NCI-H2171 treated with DMSO at 0.1 percent for 48 hours (cell line): ENCODE measurements at places on chromosomes 2 and 18.
A peak's percentile ranks its signal among the peaks of the same experiment; 100 is the strongest.

DNA sequence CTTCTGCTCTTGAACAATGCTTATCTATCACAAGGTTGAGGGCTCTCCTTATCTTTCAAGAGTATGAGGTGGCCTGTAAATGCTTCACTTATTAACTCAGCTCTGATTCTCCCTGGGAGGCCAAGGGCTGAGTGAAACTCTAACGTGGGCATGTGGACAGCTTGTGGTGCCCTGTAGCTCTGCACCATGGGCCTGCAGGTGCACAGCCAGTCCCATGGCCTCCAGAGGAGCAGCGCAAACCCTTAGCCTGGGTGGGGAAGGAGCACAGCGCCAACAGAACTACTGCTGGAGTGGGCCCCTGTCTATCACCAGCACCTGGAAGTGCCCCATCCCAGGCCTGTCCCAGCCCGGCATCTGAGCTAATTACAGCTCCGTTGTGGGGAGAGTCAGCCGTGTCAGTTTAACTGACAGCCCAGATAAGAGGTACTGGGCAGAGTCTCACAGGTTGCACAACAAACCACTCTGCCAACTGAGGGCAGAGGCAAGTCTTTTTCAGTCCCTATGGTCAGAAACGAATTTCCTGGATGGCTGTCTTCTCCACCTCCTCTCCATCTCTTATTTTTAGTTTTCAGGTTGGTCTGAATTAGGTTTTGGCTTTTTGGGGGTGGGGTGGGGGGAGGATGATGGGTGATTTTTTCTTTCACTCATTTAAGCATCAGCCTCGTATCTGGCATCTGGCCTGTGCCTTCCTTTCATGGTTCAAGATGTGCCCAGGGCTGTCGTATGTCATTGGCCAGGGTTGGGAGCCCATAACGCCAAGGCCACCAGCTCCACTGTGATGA is 219.5 kb downstream of the BCL2 start:
- no peak for DNase-seq

- no peak for DNase-seq
These were observed 299.1 kb downstream of the SETBP1 start for GRCh38 chr18:44979748-44980147.

- no peak for DNase-seq
These were observed 419.9 kb downstream of the PIK3C3 start for GRCh38 chr18:42374961-42375360.

DNA sequence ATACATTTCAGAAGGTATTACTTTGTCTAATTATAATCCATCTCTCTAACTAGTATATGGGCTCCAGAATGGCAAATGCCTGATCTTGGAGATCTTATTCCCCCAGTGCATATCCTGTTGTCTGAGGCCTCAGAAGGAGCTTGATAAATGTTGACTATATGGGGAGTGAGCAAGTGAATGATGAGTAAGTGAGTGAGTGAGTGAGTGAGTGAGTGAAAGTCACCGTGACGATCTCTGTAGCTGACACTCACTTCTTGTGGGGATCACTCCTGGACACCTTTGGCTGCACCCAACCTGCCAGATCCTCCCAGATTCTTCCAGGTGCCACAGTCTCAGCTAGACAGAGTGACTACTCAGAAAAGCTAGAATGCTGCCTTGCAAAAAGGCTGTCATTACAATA is 2.8 kb downstream of the XDH start:
- no peak for DNase-seq

GRCh38 chr18:54807303-54807702 is 21.0 kb upstream of the RAB27B start:
- no peak for DNase-seq

DNA sequence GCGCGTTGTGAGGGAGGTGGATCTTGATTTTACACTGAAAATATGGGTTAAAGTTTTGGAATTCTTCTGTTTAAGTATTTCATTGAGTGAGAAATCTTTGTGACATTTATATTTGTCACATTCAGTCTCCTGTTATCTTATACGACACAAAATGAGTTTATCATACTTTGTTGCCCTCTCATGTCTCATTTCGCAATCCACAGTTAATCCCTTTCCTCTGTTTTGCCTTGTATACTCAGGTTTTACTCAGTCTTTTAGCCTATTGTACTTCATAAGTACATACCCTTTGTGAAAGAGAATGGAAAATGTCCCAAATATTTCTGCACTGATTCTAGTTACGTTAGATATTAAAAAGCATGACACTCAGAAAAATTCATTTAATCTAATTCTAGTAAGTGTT is 142.7 kb downstream of the ATP9B start:
- no peak for DNase-seq

- DNase-seq = no peak
These were observed 254.3 kb upstream of the TNP1 start for GRCh38 chr2:217114117-217114516.

DNA sequence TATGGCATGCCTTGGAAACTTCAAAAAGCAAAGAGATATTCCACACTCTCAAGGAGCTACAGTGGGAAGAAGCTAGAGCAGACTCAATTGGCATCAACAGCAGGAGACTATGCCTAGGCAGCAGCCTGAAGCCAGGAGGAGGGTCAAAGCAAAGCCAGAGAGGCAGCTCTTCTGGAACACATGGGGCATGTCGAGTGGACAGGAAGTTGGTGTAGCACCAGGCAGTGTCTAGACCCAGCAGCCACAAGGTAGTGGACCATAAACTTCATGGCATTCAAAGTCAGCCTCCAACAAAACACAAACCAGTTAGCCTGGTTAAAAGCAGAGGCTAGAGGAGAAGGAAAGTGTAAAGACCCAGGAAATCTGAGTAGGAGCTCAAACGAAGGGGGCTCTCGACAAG is 311.2 kb upstream of the PKDCC start:
- DNase-seq = no peak

DNA sequence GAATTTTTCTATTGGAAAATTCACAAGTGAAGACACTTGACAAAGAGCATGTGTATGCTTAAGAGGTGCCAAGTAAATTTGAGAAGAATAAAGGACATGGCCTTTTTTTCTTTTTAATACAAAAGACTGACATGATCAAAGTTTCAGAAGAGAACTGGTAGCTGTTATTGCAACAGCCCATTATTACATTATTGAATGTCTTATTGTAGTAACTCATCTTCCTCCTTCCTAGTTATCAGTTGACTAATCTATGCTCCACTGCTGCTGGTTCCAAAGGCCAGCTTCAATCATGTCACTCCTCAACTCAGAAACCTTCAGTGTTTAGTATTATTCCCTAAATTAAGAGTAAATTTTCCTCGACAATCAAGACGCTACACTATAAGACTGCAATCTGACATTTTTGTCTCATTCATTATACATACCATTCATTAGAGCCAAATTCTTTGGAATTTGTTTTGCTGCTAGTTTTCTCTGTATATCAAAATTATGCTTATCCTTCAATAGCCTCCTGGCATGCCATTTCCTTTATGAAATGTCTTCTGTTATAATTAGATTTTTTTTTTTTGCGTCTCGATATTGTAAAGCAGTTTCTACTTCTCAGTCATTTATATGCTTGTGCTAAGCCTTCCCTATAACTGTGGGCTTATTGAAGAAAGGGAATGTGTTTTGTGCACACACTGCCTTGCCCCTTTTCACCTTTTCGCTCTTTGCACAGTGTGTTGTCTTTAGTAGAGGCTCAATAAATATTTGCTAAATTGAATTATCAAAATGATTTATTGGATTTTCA is 27.9 kb downstream of the ITGA4 start:
- no peak for DNase-seq

- DNase-seq = peak; percentile 16
These were observed 365 bp downstream of the CUL3 start for GRCh38 chr2:224584785-224585210.

DNA sequence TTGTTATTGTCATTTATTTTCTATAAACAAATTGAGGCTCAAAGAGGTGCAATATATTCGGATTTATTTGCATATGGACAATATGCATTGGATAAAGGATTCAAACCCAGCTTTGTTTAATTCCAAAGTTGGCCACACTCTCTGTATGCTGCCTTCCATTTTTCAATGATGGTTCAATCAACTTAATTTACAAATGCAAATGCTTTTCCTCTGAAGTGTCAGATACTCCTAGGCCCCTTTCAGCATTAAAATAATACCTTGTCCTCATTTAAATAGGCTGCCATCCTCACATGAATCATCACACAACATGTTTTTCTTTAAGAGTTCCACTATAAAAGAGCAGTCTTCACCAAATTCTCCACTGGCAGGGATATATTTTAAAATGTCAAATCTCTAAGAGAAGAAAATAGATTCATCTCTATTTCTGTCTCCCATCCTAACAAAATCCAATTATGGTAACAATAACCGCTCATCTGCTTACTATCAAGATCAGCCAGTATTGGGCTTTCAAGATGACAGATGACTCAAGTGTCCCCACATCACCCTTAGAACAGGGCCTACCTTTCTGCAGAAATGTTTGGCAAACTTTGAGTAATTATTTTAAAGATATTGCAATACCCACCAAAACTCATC is 114.8 kb downstream of the SCG2 start:
- DNase-seq = no peak
